ENCODE measurements at places on chromosomes 11 and 22. TPM values are rescaled to one million over a fixed set of nuclear protein-coding genes. Genes with fewer than 3 reads are reported as not detected.

P4HA3 gene
- total RNA-seq, result 2.9 TPM

POU2AF1 gene
- not detected for total RNA-seq

CREB3L1 gene
- total RNA-seq, result 19.2 TPM

IFITM1 gene
- 20.1 TPM for total RNA-seq

SLC22A6 gene
- total RNA-seq, result not detected
